EL (cell line): ENCODE measurements at places on chromosomes 7 and 10.

- no peak for DNase-seq
Observed at GRCh38 chr7:4256286-4256685, 425.8 kb upstream of the FOXK1 start.

DNA sequence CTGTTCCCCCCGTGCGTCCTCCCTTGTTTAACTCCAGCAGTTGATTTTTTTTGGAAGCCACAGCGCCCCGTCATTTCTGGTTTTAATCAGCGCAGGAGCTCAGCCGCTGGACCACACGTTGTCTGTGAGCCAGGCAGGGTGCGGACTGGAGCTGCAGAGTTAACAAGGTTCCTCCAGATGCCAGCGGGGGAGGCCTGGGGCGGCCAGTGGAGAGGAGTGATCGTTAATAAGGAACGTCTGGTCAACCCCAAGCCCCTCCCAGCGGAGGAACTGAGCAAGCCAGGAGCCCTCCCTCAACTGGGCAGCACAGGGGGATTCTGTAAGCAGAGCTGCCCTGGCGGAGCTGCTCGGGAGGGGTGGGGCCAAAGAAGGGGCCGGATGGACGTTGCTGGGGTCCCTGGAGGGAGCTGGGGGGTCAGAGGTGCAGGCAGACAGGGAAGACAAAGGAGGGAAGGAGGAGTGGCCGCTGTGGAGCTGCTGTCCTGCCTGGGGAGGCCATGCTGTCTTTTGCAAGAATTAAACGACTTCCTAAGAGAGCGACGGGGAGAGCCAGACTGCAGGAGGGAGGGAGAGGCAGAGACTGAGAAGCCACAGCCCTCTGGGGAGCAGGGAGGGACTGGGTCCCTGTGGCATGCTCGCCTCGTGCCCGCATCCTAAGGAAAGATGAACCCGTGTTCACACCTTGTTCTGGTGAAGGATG lies 537.1 kb upstream of the FOXK1 start:
- DNase-seq, result no peak

GRCh38 chr7:94486216-94486615 lies 23.4 kb upstream of the CASD1 start:
- DNase-seq, result no peak

- no peak for DNase-seq
Observed at GRCh38 chr7:45343746-45344145, 186.2 kb downstream of the RAMP3 start.

- DNase-seq, result no peak
Observed at GRCh38 chr10:95474228-95475002, 86.8 kb downstream of the SORBS1 start.

- no peak for DNase-seq
Observed at GRCh38 chr10:47374611-47375536, 9.2 kb downstream of the ZNF488 start.
